Glutamatergic neuron (in vitro differentiated cells): ENCODE measurements at places on chromosomes 2 and 18.

GRCh38 chr18:3605486-3605952 lies 155.5 kb downstream of the TGIF1 start:
- no peak for DNase-seq

DNA sequence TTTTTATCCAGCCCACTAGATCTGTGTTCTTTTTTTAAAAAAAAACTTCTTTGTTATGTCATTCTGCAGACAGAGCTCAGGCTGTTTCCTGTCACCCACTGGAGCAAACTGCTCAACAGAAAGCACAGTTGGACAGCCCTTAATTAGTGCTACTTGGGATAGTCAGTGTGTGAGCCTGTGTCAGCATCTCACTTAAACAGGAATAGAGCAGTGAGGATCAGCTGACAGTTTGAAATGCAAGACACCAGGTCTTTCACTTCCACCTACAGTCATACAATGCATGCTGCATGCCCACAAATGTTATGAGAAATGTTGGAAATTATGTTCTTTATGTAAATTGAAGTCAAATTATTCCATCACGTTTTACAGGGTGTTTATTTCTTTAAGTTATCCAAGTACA lies 174.9 kb downstream of the NR4A2 start:
- no peak for DNase-seq

- no peak for DNase-seq
These were observed 160.8 kb upstream of the MYCN start for GRCh38 chr2:15779381-15780041.

GRCh38 chr2:54570925-54571694 lies 115.0 kb downstream of the SPTBN1 start:
- DNase-seq = no peak

DNA sequence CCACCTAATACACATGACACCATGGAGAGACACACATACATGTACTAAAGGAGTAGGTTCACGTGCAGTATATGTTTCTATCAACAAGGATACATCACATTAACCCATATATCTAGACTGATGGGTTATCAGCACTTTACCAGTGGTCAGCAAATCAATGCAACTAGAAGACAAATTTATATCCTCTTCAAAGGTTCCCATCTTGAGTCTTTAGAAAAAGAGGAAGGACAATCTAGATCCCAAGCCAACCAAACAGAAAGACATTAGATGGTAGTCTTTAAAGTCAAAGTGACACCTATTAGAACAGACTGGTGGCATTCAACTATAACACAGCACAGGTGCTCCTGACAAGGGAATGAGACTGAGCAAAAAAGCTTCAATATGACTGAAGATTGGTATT lies 13.8 kb upstream of the SERTAD2 start:
- no peak for DNase-seq

GRCh38 chr18:57677262-57678211 lies 55.9 kb upstream of the NARS1 start:
- no peak for DNase-seq

GRCh38 chr2:231786177-231786916 lies at the start of gene COPS7B:
COPS7B (plus strand) TSS chr2:231786445; CDS start chr2:231788571, 2,126 bp downstream.
- DNase-seq = peak; percentile 90

DNA sequence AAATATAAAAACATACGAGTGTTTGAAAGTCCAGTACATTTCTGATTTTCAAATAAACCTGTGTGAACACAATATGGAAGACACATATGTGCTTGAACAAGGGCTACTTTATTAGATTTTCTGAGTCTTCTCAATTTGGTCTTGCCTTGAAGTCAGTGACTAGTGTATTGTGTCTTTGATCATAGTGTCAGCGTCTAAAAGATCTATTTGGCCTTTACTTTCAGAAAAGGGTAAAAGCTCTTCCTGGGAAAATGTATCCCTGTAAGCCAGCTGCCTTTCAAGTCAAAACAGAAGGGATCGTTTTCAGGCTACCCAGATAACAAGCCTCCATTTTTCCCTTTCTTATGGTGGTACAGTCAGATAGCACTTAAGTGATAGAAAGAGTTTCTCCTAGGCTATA lies 471.9 kb downstream of the CMPK2 start:
- no peak for DNase-seq

- no peak for DNase-seq
These were observed 268.0 kb downstream of the DYSF start for GRCh38 chr2:71721362-71721665.

- no peak for DNase-seq
These were observed 400.9 kb upstream of the SMIM21 start for GRCh38 chr18:75828379-75828778.

DNA sequence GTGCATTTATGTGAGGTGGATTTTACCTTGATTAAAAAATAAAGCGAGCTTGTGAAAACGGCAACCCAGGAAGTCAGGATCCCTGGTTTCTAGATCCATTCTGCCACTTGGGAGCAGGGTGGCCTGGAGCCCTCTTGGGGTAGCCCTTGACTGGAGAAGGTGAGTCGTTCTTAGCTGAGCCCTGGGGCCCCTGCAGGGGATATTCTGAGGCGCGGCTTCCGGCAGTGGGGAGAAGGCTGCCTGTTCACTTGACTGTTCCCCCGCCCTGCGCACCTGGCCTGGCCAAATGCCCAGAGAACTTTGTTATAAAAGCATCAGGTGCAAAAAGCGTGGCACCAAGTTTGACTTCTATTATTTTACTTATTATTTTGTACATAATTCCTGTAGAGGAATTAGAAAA lies 221.9 kb downstream of the DYSF start:
- no peak for DNase-seq

- DNase-seq = no peak
These were observed 814.5 kb downstream of the CBLN2 start for GRCh38 chr18:71729611-71730010.

- no peak for DNase-seq
These were observed 141.1 kb downstream of the KLHL29 start for GRCh38 chr2:23526114-23526513.

DNA sequence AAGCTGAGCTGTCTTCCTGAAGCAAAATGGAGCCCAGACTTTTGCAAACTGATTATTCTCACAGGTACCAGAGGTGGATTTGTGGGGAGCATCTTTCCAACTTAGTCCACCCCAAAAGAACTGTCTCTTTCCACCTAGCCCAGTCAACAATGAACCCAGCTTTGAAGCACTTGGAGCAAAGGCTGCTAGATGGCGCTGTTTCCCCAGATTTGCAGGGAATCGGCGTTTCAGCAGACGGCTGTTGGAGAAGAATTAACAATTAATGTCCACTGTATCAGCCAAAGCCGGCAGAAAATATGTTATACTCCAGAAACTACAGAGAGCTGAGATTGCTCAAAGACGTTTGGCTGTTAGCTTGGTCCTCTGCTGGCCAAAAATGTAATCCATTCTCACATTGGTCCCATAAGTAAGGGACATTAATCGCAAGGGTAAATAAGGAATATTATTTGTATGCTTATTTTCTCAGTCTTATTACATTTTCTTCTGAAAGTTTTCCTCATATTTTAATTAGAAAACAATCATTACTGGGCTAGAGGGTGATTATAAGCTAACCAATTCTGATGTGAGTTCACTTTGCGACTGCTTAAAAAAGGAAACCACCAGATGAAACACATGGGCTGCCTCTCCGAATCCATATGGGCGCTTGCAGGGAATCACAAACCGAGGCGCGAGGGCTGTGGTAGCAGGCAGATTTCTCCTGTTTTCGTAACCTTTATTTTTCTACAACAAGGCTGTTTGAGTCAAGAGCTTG lies 423.8 kb upstream of the MEX3C start:
- DNase-seq = peak; percentile 90

GRCh38 chr18:26536664-26537063 lies 11.7 kb downstream of the KCTD1 start:
- no peak for DNase-seq

GRCh38 chr2:45276914-45277313 lies 267.7 kb upstream of the SIX2 start:
- no peak for DNase-seq

- DNase-seq = no peak
These were observed 193.8 kb downstream of the FAM210A start for GRCh38 chr18:13532406-13533075.

DNA sequence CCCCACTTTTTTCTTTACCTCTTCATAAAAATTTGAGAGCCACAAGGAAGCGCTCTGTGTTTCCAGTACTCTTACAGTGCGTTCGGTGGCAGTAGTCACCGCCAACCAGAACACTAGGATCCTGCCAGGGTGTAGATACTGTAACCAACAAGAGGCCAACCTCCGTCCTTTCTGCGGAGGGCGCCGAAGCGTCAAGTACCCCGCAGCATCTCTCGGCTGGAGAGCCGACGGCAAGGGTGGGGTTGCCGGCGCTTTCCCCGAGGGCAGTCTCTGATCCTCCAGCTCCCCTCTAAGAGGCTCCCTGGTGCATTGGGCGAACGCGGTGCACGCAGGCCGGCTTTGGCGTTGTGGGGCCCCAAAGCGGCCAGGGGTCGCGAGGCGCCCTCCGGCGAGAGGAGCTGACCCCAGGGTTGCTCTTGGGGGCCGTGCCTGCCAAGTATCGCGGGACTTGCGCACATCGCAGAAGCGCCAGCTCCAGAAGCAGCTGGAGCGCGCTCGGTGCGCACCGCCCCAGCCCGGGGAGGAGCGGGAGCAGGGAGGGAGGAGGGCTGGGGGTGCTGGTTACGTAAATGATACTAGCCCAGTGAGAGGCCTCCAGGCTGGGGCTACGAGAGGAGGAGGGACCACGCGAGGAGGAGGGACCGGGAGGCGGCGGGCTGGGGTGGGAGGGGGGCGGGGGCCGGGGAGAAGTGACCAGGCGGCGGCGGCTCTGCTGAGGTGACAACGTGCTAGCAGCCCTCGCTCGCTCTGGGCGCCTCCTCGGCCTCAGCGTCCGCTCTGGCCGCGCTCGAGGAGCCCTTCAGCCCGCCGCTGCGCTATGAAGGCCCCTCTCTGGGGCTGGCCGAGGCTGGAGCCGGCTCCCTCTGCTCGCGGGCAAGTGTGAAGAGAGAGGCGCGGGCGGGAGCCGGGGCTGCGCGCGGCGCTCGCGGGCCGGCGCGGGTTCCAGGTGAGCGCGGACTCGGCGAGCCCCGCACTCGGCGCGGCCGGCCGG lies at the start of gene GALNT13:
Gene GALNT13, plus strand, starts transcription at position 692 of the 991 bp plus-strand sequence.
- peak; percentile 80 for DNase-seq

DNA sequence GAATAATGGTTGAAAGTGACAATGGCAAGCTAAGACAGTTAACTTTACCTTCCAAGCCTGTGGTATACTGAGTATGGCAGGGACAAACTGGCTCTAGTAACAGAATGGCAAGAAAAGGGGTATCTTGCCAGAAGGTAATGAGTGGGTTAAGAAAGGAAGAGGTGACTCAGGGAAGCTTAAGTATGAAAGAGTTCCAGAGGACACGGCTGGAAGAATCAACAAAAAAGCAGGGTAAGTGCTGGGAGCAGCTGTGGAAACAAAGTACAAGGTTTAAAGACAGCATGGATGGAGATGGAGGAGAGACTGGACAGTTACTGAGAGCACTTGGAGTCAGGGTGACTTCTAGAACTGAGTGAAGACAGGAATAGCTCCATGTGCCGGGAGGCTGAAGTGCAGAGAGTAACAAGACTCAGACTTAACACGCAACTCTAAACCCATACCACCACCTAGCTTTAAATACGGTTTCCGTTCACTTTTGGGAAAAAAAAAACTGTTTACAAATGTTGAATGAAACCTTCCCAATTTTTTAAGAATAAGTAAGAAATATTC lies 69.0 kb downstream of the REV1 start:
- DNase-seq = no peak

GRCh38 chr2:179536185-179536584 lies 271.6 kb upstream of the SESTD1 start:
- no peak for DNase-seq

DNA sequence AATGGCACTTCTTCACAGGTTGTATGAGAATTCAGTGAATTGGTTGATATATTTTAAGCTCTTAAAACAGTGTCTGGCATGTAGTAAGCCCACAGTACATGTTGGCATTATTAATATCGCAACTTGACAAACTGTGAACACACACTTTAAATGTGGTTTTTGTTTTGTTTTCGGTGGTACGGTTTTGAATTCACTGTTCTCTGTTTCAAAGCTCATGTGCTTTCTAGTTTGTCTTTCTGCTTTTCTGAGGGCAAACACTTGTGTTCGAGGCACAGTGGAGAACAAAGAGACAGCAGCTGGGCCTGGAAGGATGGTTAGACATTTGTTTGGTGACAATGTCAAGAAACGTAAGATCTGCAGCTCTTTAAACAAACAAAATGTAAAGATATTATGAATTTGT lies 276.5 kb upstream of the MC4R start:
- no peak for DNase-seq

- DNase-seq = no peak
These were observed 48.2 kb downstream of the SLC14A2 start for GRCh38 chr18:45663403-45664045.

DNA sequence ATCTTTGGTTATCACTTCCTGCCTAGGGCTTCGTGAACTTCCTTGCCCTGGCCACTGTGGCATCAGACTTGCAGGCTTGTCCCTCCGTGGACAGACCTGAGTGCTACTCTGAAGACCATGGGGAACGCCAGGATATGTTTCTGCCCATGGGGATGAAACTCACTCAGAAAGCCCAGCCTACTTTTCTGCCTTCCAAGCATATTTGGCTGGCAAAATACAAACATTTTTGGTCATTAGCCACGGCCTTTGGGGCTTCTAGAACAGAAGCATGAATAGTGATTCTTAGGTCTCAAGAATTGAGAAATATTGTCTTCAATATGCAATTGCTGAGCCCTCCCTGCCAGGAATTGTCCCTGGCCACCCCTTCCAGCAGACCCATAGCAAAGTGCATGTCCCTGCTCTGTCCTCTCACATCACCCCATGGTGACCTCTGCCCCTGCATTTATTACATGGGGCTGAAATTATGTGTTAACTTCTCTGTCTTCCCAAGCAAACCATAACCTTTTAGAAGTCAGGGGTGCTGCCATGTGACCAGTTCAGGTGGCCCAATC lies 152.4 kb downstream of the OSR1 start:
- DNase-seq = no peak

GRCh38 chr2:67215214-67216055 lies 181.7 kb upstream of the ETAA1 start:
- peak; percentile 77 for DNase-seq
